ENCODE measurements at places on chromosomes 4 and X.

- no peak for DNase-seq
These were observed 44.9 kb downstream of the HAND2 start for GRCh38 chr4:173485164-173485563.

- no peak for DNase-seq
These were observed 4.4 kb downstream of the LRCH2 start for GRCh38 chrX:115229337-115230003.

- no peak for DNase-seq
These were observed 37.3 kb downstream of the MANBA start for GRCh38 chr4:102723511-102723910.

GRCh38 chr4:83503974-83504373 is 19.1 kb upstream of the ABRAXAS1 start:
- DNase-seq, result no peak

DNA sequence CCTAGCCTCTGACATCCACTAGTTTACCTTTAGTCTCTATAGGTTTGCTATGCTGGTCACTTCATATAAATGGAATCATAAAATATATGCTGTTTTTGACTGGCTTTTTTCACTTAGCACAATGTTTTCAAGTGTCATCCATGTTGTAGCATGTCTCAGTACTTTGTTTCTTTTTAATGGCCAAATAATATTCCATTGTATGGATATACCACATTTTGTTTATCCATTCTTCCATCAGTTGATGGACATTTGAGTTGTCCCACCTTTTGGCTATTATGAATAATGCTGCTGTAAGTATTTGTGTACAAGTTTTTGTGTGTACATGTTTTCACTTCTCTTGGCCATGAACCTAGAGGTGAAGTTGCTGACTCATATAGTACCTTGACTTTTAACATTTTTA is 75.7 kb downstream of the ZFX start:
- no peak for DNase-seq

GRCh38 chrX:14590216-14590615 is 60.9 kb downstream of the GLRA2 start:
- DNase-seq, result no peak

- no peak for DNase-seq
These were observed 34.9 kb upstream of the IL1RAPL1 start for GRCh38 chrX:28552322-28552721.

GRCh38 chr4:172245516-172245915 is 432.3 kb downstream of the GALNTL6 start:
- no peak for DNase-seq

- DNase-seq, result no peak
These were observed 753.0 kb upstream of the NDST4 start for GRCh38 chr4:115866364-115866896.

GRCh38 chr4:113815826-113816225 is 54.3 kb upstream of the CAMK2D start:
- DNase-seq, result no peak

- DNase-seq, result no peak
These were observed 16.3 kb downstream of the TSPAN5 start for GRCh38 chr4:98641906-98642668.

- no peak for DNase-seq
These were observed 1808.9 kb upstream of the TENM3 start for GRCh38 chr4:180434131-180434895.

DNA sequence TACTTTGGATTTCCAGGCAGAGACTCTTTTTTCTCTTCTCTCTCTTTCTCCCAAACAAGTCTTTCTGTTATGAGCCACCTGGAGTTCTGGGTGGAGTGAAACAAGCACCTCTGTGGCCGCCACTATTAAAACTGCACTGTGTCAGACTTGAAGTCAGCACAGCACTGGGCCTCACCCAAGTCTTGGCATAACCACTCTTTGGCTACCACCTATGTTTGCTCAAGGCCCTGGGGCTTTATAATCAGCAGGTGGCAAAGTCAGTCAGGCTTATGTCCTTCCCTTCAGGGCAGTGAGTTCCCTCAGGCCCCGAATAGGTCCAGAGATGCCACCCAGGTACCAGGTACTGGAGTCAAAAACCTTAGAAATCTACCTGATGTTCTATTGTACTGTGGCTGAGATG is 52.4 kb downstream of the ITIH6 start:
- DNase-seq, result no peak

DNA sequence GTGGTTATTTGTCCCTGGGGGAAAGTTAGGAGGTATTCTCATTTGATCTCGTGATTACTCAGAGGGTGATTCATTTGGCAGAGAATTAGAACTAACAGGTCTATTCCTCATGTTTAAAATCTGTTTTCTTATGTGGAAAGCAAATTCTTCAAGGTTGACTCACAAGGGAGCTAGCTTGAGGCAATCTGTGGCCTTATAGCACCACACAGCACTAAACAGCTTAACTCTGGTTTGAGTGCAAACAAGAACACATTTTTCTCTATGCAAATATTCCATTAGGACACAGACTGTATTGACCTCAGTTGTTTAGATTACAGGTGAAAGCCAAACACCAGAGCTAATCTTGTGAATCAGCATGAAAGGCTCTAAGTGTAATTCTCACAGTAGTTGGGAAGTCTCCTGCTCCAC is 694.4 kb upstream of the POU3F4 start:
- no peak for DNase-seq

GRCh38 chr4:38482696-38483095 is 181.3 kb upstream of the KLF3 start:
- DNase-seq, result no peak

GRCh38 chrX:123590842-123591486 is 141.9 kb downstream of the THOC2 start:
- DNase-seq, result no peak

DNA sequence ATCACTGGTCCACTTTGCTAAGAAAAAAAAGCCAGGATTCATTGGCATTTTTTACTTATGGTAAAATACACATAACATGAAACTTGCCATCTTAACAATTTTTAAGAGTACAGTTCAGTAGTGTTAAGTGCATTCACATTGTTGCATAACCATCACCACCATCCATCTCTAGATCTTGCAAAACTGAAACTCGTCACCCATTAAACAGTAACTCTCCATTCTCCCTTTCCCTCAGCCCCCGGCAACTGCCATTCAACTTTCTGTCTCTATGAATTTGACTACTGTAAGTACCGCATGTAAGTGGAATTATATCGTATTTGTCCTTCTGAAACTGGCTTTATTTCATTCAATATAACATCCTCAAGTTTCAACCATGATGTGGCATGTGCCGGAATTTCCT is 56.3 kb upstream of the LNX1 start:
- DNase-seq, result no peak

- no peak for DNase-seq
These were observed 679.3 kb downstream of the FAT4 start for GRCh38 chr4:125994024-125994423.

DNA sequence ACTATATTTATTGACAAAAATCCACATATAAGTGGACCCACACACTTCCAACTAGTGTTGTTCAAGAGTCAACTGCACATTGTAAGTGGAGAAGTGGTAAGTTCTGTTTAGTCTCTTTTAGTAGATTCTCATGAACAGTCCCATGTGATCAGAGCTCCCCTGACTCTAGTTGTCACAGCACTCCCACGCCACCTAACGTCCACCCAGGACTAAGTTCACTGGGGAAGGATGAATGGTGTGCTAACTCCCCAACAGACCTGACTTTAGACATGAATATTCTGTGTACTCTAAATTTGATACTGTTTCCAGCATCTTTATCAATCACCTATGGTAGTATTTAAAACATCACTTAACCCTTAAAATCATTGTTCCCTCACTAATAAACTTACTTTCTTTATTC is 59.8 kb downstream of the PACRGL start:
- no peak for DNase-seq

- no peak for DNase-seq
These were observed 2.3 kb upstream of the INTS6L start for GRCh38 chrX:135518161-135518560.

DNA sequence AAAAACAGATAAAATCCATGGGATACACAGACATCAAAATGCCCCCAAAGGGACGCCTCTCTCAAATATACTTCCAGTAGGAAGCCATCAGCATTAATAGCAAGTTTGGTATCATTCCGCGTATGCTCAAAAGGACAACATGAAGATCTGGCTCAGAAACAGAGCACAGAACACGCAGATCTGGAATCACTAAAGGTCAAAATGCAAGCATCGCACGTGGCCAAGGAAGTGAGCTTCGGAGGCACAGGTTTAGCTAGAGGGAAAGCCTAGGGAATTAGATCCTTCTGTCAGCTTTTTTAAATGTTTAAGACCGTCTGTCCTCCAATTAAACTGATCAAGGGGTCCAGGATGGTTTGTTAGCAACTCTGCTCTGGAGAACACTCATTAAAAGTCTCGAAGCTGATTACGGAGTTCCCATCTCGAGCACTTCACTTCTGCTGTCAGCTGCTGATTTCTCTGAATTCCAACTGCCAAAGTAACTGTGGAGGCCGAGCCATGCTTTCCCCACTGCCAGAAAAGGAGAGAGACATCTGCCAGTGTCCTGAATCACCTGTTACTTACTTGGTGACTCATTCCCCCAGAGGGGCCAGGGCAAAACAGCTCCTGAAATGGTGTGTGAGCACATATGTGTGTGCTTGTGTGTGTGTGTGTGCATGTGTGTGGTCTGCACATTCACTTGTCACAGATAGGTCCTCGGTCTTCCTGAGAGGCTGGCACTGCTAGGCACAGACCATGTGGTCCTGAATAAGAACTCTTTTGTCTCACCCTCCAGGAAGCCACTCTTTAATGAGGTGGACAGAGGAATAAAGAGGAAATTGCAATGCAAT is 177.7 kb upstream of the PPARGC1A start:
- DNase-seq, result no peak

GRCh38 chr4:108751321-108751720 is 11.5 kb downstream of the ETNPPL start:
- DNase-seq, result peak; percentile 69

- no peak for DNase-seq
These were observed 117.9 kb downstream of the COL25A1 start for GRCh38 chr4:109184491-109184961.

- no peak for DNase-seq
These were observed 184.7 kb downstream of the GRID2 start for GRCh38 chr4:92488496-92488895.
